ENCODE measurements at places on chromosomes 2 and 18. TPM values are rescaled to one million over a fixed set of nuclear protein-coding genes. Genes with fewer than 3 reads are reported as not detected.

- no peak for DNase-seq
Observed at GRCh38 chr2:239033801-239034560, 186.1 kb downstream of the TWIST2 start.

DNA sequence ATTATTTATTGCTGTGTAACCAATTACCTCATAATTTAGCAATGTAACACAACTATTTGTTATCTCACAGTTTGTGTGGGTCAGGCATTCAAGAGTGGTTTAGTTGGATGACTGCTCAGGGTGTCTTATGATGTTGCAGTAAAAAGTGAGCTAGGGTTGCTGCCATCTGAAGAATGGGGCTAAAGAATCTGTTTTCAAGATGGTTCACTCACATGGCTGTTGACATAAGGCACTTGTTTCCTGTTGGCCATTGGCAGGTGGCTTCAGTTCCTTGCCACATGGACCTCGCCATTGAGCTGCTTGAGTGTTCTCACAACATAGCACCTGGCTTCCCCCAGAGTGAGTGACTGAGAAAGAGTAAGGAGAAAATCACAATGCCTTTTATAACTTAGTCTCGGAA is 123.2 kb downstream of the TMEM17 start:
- no peak for DNase-seq

Gene EML4
- total RNA-seq: 136 TPM

Gene SCG2
- total RNA-seq: not detected

Gene DAPL1
- total RNA-seq: not detected

Gene ATP6V1C2
- total RNA-seq: 0.92 TPM

Data from natural killer cell (primary cell).